ENCODE measurements at places on chromosomes 1 and 21.

GRCh38 chr1:203506858-203507626 is 13.1 kb downstream of the OPTC start:
- no peak for DNase-seq

- no peak for DNase-seq
Measured at GRCh38 chr1:242402956-242403355, 121.5 kb downstream of the PLD5 start.

GRCh38 chr1:65793359-65793732 is 651 bp downstream of the PDE4B start:
- DNase-seq: no peak

DNA sequence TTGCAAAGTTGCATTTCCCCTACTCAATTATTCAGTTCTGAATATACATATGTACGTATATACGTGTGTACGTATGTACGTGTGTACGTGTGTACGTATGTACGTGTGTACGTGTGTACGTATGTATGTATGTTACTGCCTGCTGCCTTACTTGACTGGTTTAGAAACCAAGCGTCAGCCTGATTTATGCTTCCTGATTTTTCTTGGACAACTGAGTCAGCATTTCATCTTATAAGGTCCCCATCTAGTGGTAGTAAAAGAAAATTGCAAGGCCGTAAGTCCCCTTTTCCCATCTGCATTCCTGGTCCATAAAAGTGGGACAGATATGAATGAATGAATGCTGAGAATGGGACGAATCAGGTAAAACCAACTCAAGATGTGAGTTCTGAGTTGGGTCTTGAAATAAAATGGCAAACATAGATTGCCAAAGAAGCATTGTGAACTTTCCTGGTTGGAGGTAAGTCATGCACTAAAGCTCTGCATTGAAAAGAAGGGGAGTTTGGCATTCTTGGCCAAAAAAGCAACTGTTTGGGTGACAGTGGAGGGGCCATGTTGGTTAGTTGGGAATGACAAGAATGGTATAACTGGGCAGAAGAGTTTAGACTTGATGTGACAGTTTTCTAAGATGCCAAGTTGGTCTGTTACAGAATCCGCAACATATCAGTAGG is 76.4 kb upstream of the DNAH14 start:
- no peak for DNase-seq

DNA sequence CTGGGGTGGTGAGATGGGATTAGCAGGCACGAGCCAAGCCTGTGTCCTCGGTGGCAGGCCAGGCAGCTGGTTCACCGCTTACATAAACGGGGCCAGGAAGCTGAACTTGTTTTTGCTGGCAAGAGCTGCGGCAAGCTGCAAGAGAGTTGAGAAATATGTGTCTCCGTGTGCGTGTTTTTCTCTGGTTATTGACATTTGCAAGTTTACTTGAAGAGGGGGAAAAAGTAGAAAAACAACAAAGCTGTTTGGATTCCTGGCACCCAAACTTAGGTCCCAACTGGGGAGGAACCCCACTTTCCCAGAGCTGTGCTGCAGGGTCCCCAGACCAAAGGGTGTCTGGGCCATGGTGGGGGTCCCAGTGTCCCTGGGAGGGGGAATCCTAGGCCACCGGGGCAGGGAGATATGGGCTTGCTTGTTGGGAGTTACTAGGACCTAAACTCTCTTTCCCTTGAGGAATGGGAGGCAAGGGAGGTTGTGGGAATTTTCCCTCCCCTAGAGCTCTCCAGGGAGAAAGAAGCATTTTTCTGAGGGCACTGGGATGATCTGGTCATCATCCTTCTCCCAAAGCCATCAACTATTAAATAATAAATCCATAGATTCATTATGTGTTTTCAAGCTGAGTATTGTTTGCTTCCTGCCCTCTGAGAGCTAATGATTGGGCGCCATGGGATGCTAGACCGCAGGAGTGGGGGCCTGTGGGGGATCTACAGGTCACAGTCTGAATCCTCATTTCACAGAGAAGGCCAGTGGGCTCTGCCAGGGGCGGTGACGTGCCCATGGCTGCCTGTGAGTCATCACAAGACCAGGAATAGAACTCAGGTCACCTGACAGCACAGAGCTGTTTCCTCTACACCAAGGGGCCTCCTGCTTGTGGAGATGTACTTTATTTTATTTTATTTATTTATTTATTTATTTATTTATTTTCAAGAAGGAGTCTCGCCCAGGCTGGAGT is 14.8 kb downstream of the IL6R start:
- peak; percentile 57 for DNase-seq

- DNase-seq: no peak
Measured at GRCh38 chr1:93346421-93346993, 800 bp downstream of the DR1 start.

DNA sequence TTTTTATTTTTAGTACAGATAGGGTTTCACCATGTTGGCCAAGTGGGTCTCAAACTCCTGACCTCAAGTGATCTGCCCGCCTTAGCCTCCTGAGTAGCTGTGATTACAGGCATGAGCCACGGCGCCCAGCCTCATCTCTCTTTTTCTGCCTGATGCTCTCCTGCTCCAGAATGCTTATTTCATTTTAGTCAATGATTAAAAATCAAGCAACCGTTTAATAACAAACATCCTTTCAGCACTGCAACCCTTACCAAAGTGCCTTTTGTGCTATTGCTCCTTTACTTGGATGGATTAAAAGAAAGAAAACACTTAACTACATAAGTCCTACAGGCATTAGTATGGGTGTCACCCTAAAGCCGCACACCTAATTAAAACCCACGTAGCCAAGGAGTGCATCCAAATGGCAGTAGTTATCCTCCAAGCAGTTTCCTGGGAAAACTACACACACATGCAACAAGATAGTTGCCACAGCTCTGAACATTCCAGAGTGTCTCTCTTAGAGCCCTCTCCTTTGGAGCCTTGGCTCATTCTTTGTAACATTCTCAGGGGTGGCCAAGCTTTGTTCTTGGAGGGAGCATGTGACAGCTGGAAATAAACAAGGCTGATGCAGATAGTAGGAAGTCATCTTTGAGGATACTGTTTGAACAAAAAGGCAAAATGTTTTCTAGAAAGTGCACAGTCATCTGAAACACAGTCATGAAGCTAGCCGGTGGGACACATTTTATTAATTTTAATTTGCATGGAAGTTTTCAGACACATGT is 51.2 kb downstream of the KCNJ15 start:
- DNase-seq: no peak

GRCh38 chr1:84174051-84174556 is 30.0 kb downstream of the PRKACB start:
- no peak for DNase-seq

- DNase-seq: no peak
Measured at GRCh38 chr1:90274376-90274775, 279.5 kb downstream of the ZNF326 start.

DNA sequence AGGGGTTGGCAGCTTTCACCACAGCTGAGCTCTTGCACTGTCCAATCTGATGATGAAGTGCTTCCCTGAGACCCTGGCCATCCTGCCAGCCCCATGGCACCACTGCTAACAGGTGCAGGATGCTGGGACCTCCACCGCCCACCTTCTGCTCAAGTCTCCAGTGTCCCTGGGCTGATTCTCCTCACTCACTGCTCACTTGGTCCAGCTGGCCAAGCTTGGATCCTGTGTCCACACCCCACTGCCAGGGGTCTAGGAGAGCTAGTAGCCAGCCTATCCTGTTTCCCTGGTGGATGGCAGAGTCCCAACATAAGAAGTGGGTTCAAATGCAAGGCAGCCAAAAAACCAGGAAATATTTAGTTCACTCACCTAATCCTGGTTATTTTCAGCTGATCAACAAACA is 217.2 kb upstream of the IRF2BP2 start:
- no peak for DNase-seq

DNA sequence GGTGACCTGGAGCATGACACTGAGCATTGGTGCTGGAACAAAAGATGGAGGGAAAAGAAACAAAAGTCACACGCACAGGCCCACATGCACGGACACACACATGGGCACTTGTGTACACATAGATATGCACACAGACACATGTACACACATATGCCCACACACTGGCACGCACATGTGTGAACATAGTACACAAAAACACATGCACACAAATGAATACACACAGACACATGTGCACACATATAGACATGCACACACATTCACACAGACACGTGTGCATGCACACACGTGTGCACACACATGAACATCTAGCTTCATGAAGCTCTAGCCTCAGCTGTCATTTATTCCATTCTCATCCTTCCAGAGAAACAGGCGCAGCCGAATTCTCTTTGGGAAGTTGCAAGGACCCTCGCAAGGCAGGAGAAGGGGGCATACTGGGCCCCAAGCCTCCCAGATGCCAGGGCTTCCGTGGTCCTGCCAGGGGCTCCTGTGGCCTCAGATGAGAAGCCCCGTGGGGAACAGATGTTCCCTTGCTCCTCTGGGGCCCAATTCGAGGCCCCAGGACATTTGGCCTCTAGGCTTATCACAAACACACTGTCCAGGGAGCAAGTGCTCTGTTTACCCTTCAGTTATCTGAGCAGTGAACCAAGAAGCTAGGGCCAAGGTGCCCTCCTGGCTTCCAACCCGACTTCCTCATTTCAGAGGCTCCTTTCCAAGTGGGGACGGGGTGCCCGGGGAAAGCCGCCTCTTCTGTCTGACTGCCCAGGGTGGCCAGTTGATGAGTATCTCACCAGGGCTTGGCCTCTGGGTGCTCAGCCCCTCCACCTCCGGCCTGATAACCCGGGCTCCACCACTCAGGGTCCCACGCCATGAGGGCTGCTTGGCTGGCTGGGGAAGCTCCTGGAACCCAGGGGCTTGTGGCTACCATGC is 116.4 kb upstream of the ARHGEF16 start:
- no peak for DNase-seq

- no peak for DNase-seq
Measured at GRCh38 chr21:28801906-28802305, 190.8 kb downstream of the LTN1 start.

- DNase-seq: no peak
Measured at GRCh38 chr1:186530109-186530508, 69.2 kb upstream of the PDC start.

DNA sequence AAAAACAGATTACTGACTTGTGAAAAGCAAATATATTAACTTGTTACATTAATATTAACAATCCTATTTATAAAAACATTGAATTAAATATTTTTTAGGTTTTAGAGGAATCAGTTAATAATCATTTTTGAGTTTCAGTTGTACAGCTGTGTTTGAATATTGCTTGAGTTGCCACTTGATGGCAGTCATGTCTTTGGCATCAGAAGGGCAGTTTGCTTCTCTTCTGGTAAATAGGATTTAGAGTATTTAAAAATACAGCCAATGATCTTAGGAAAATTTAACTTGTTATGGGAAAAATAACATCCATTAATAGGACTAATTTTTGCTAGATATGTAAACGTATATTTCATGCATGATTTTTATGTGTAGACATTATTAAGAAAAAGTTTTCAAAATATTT is 234.1 kb downstream of the NCAM2 start:
- DNase-seq: no peak

GRCh38 chr1:183816110-183816509 is 11.2 kb downstream of the RGL1 start:
- no peak for DNase-seq

- DNase-seq: no peak
Measured at GRCh38 chr1:29774355-29774754, 538.0 kb downstream of the PTPRU start.

DNA sequence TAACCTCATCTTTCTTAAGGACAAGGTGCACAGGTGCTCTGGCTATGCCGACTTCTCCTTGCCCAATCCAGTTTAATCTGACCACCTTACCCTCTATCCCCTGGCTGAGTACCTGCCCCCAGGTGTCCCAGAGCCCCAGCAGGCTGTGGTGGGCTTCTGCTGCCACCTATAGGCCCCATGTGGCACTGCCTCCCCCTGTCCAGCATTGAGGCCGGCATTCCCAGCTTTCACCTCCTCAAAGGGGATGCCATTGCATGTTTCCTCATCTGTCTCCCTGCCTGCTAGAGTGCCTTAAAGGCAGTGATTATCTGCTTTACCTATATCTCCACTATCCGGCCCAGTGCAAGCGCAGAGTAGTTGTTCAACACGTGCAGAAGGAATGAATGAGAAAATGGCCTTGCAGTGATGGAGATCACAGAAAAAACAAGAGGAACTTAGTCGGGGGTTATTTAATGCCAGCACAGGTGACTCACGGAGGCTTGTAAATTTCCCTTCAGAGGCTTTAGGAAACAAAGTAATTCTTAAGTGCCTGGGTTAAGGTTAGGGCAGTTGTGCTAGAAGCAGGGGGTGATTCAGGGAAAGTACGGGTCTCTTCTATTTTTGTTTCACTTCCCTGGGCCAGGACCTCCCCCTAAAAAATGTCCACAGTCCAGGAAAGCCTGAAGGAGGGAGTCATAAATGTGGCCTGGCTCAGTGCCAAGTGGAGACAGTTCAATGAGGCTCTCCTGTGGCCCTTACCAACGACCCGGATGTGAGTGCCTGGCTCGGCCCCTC is 131.8 kb upstream of the NGF start:
- peak; percentile 22 for DNase-seq

DNA sequence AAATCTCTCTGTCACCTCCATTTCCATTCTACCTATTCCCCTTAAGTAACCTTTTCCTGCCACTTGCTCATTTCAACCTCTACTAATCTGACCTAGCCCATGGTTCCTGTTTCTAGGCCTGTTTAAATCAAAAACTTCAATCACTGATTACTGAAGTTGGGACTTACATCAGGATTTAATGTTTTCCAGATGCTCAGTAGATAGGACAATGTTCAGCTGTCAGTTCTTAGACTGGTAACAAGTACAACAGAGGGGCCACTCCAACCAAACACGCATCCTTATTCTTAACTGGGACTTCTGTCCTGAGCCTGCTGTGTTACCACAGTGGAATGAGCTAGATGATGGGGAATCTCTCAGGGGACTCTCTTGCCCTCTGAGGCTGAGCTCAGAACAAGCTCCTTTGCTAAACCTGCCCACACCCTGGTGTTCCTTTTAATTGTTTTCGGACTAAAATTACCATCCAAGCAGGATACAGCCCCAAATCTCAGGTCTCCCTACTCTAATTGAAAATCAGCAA is 974.6 kb downstream of the TTLL7 start:
- DNase-seq: no peak

- DNase-seq: no peak
Measured at GRCh38 chr1:114558544-114558943, 22.9 kb downstream of the BCAS2 start.

- DNase-seq: no peak
Measured at GRCh38 chr1:24743404-24744211, 1.6 kb upstream of the CLIC4 start.

GRCh38 chr1:59705466-59706302 is 109.1 kb upstream of the HOOK1 start:
- no peak for DNase-seq

DNA sequence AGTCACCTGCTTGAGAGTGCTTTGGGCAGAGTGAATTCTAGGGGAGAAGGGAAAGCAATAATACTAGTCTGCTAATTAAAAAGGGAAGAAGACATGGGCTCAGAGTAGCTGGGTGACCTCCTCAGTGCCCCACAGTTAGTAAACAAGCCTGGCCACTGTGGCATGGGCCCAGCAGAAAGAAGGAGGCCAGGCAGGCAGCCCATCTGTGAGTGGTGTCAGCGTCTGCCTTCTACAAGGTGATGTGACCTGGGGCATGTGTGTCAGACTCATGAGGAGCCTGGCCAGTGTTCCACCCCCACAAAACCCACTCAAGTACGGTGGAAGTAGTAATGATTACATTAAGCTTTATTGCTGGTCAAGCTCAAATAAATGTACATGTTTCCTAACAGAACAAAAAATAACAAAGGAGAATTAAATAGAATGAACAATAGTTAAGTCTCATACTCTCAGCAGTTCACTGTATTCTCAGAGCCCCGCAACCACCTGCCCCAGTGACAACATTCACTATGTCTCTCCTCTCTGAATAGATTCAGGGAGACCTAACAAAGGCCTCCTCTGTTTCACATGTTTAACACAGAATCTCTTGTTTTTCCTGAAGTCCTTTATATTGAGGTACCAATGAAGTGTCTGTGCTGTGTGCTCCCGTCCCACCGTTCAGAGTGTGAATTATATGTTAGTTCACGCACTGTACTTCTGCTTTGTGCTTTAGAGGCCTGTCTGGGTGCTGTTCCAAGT is 32.5 kb downstream of the SLC22A15 start:
- no peak for DNase-seq

Data from stimulated activated CD4-positive, alpha-beta T cell treated with anti-CD3 and anti-CD28 coated beads, Interleukin-4, amount 100 ng/mL, for 1 hour (primary cell).